ENCODE measurements at places on chromosomes 12 and 14. TPM values are rescaled to one million over a fixed set of nuclear protein-coding genes. Genes with fewer than 3 reads are reported as not detected.

KIF21A gene
- total RNA-seq = 16.4 TPM

TMEM63C gene
- 4.8 TPM for total RNA-seq

DNA sequence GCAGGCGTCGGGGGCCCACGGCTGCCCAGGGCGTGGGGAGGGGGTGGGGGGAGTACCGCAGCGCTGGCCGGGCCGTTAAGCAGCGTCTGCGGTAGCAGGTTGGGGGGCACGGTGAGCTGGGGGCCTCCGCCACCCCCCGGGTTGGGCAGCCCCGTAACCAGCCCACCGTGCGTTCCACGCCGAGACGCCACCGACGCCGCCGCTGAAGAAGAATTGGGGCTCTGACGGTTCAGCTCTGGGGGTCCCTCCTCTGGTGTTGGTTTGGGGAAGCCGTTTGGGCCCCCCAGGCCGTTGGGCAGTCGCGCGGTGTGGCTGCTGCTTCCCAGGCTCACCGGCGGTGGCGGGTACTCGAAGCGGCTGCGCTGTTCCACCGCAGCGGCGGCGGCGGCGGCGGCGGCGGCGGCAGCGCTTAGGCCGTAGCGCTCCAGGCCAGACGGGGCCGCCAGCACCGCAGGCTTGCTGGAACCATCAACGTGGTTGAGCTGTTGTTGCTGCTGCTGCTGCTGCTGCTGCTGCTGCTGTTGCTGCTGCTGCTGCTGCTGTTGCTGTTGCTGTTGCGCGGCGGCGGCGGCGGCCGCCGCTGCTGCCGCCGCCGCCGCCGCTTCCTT is 1.5 kb downstream of the IRF2BPL start:
- H3K4me1 ChIP-seq = peaks cover 46% of the 10 kb centered on the region
- peak; percentile 70 for DNase-seq
- peak overlapping the region; percentile 100 for H3K27ac ChIP-seq
- H3K27me3 ChIP-seq = no peaks in the 10 kb centered on the region

DNA sequence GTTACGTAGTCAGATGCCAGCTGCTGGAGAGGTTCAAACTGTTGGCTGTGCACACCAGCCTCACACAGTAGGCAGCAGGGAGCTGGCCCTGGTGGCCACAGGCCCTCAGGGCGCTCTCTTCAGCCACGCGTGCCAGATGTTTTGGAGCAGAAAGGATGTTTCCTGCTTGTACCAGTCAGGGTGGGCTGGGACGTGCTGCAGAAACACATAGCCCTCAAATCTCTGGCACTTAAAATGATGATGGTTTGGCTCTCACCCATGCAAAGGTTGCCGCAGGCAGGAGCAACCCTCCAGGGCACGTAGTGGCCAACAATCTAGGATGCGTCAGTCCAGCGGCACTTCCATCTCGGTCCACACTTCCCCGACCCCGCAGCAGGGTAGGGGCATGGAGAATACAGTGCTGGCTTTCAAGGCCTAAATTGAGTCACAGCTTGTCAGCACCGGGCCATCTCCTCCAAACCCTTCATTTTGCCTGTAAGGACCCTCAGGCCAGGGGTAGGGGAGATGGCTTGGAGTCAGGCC is 1.7 kb upstream of the FAM181A start:
- H3K36me3 ChIP-seq = no peaks in the 10 kb centered on the region
- DNase-seq = no peak
- H3K27ac ChIP-seq = no peak overlapping the region
- H3K4me3 ChIP-seq = no peak overlapping the region
- no peaks in the 10 kb centered on the region for H3K4me1 ChIP-seq

GRCh38 chr12:54039417-54040147 is 6.7 kb downstream of the HOXC5 start:
- no peak overlapping the region for H3K27ac ChIP-seq
- no peak for DNase-seq
- H3K4me1 ChIP-seq = no peaks in the 10 kb centered on the region
- no peaks in the 10 kb centered on the region for H3K36me3 ChIP-seq
- no peaks in the 10 kb centered on the region for H3K27me3 ChIP-seq

Data from pancreas (tissue), 10 donors.